ENCODE measurements at places on chromosomes 4 and X.

DNA sequence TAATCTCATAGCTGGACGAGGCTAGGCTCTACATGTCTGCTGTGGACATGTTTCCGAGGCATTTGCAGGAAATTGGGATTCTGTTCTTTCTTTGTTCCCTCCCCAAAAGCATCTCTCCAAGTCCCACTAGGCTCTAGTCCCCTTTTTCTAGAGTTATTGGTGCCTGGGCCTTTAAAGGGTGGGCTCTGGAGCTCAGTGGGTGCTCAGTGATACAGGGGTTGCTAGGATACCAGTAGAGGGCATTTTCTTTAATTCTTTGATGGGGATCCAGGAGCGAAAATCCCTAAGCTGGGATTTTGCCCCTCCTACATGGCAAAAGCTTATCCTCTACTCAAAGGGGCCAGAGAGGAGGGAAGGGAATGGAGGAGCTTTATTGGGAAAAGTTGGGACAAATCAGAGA, 34.2 kb downstream of the ARHGEF9 start:
- DNase-seq = no peak

- DNase-seq = no peak
Observed at GRCh38 chr4:74474345-74475090, 29.6 kb downstream of the AREG start.

DNA sequence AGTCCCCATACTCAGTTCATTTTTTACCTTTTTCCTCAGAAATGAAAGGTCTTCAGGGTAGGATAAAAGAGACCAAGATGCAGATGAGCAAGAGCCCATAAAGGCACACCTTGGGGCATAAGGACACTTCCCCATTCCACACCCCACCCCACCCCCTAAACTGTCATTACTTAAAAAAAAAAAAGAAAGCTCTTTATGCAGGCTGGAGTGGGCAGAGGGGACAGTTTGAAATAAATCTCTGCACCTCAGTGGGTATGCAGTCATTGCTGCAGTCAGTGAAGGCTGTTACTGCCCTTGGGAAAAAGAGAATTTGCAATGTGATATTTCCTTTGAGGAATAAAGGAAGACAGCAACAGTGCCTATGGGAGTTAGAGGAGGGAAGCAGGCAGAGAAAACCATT, 137.5 kb downstream of the ANK2 start:
- no peak for DNase-seq

DNA sequence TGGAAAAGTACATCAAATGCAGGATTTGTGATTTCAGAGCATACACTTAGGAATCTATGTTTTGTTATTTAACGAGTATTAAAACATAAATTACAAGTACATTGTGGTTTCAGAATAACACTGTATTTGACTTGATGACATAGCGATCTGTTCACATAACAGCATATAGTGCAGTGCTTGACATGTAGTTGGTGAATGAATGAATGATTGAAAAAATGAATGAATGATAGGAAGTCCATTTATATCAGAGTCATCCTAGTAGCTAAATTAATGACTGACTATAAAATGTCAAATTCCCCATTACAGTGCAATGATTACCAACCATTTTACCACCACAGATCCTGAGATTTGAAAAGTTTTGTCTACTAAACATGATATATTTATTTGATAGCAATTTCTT, 114.6 kb upstream of the FAT1 start:
- DNase-seq = no peak

DNA sequence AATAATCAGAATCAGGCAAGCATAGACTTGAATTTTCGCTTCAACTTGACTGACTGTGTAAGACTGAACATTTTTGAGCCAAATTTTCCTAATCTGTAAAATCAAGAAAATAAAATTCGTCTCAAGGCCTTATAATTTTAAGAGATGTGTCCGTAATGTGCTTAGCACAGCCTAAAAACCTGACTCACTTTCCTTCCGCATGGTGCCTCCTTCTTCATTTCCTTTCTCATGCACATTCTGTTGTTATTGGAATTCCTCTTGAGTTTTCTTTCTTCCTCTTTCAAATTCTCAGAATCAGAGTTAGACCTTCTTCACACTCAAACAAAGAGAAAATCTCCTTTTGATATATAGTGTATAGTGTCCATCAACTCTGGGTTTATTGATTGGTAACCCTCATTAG, 208.9 kb upstream of the SLIT2 start:
- DNase-seq = no peak

- no peak for DNase-seq
Observed at GRCh38 chrX:1860936-1861594, 246.2 kb downstream of the ASMT start.

DNA sequence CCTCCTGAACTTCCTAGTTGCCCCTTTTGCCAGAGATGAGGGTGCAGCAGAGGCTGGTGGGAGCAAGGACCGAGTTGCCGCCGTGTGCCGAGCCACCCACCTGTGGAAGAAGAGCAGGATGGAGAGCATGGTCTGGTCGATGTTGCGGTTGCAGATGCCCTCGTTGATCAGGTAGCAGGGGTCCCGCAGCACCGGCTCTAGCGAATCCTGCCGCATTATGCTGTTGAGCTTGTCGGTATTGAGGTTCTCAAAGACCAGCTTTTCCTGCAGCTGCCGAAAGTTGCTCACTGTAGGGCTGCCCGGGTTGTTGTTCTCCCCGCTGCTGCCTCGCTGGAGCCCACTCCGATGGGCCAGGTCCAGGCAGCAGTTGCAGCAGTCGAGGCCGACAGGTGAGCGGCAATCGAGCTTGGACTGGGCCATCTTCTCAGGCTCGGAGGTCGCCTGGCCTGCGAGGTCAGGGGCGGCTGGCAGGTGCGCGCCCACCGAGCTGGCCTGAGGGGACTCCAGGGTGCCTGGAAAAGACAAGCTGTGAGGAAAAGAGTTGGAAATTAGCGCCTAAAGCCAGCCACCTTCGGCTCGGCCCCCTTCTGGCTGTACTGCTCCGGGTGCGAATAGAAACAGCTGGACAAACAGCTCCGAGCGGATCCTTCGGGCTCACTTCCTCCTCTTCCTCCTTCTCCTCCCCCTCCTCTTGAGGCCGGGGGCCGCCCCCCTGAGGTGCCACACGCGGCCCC, 420 bp downstream of the TSC22D3 start:
- no peak for DNase-seq

DNA sequence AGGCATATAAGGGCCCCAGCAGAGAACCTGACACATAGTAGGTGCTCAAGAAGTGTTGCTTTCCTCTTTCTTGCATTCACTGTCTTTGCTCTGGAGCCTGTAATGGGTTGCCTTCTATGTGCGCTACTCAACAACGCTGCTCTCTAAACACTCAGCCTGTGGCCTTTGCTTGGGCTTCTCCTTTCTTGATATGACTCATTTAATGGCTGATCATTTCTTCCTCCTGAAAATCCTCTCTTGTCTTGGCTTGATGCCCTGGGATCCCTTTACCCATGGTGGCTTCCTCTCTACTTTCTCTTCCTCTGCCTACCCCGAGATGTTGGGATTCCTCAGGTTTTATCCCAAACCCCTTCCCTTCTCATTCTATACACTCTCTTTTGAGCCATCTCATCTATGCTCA, 19.9 kb upstream of the PJA1 start:
- no peak for DNase-seq

DNA sequence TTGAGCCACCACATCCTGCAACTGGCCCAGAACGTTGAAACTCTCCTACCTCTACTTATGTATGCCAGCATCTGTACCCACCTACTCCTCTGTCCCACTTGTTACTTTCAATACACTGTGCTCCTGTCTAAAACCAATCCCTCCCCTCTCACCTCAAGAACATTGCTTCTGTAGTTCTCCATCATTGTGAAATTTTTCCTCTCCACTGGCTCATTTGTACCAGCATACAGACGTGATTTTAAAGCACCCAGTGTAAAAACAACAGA, 25.5 kb upstream of the USO1 start:
- DNase-seq = no peak

- DNase-seq = no peak
Observed at GRCh38 chrX:72430405-72430968, 124.8 kb upstream of the CITED1 start.

GRCh38 chr4:137543198-137543597, 10.9 kb upstream of the PCDH18 start:
- DNase-seq = no peak

GRCh38 chr4:48506716-48507115, 16.7 kb downstream of the ZAR1 start:
- no peak for DNase-seq

GRCh38 chrX:129747533-129747932, 8.8 kb downstream of the XPNPEP2 start:
- DNase-seq = no peak

DNA sequence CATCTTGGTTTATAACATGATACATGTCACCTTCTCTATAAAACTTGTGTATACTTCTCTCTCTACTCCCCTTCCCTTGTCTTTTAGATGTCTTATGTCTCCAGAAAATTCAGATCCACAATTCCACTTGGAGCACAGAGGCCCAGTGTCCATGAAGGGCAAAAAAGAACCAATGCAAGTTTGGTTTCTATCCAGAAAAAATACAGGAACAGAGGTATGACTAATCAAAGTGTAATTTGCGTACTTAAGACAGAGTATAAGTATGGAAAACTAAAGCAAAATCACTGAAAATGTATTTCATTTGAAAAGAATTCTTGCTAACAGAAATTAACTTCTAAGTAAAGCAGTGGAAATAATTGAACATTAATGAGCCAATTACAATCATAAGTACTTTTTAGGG, 46.2 kb downstream of the GUCY1B1 start:
- no peak for DNase-seq

GRCh38 chr4:177349191-177349590, 39.5 kb downstream of the NEIL3 start:
- DNase-seq = no peak

DNA sequence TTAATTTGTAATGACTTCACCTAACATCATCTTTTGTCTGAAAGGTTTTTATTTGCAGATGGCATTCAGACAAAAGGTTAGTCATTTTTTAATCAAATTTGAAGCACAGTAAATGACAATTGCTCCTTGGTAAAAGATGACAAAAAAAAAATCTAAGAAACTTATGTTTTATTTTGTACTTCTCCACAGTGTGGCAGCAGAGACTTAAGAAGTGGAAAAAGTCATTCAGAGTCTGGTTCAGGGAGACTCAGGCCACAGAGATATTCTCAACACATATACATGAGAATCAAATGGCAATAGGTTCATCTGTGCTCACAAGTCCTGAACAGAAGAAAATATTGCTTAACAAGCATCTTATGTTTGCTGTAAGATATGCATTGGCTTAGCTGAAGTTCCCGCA, 436.2 kb downstream of the KCNIP4 start:
- no peak for DNase-seq

DNA sequence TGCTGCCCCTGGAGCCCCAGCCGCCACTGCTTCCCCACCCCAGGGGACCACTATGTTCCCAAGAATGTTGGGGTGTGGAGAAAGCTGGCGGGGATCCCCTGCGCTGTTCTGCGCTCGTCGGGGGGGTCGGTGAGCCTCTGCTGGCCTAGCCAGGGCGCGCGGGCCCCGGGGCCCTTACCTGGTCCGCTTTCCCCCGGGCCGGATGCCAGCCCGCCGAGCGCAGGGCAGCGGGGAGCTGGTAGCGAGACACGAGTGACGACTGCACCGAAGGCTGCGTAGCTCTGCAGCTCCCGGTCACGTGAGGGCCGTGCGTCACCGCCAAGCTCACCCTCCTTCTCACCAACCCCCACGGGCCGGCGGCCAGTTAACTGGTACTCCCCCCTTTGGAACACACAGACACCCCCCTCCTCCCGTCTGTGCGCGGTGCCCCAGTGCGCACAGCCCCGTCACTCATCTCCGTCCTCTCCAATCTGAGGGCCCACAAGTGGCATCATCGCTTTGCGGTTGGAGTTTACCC, at the start of gene BEX1:
BEX1 (minus strand) TSS at position 254 of the 517 bp plus-strand sequence. CDS start 897 bp downstream, outside the sequence.
- peak; percentile 70 for DNase-seq

- DNase-seq = no peak
Observed at GRCh38 chr4:126174627-126175026, 859.9 kb downstream of the FAT4 start.

GRCh38 chr4:23904639-23905071, 14.8 kb upstream of the PPARGC1A start:
- peak; percentile 40 for DNase-seq

DNA sequence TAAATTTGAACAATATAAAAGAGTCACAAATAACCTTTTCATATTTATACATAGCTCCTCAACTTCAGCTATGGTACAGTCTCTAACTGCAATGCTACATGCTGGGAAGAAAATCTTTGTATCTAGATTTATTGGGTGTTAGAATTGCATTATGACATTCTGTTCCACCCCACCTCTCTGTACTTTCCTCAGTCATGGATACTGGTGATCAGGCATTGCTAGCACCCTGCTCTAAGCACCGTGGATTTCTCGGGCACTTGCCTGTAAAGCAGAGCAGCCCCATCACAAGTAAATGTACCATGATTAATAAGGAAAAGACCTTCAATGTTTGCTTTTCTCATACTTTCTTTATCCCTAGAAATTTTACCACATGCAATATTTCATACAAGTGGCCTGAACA, 1028.9 kb upstream of the INTU start:
- DNase-seq = no peak

GRCh38 chr4:145427221-145427620, 54.4 kb upstream of the SMAD1 start:
- no peak for DNase-seq

DNA sequence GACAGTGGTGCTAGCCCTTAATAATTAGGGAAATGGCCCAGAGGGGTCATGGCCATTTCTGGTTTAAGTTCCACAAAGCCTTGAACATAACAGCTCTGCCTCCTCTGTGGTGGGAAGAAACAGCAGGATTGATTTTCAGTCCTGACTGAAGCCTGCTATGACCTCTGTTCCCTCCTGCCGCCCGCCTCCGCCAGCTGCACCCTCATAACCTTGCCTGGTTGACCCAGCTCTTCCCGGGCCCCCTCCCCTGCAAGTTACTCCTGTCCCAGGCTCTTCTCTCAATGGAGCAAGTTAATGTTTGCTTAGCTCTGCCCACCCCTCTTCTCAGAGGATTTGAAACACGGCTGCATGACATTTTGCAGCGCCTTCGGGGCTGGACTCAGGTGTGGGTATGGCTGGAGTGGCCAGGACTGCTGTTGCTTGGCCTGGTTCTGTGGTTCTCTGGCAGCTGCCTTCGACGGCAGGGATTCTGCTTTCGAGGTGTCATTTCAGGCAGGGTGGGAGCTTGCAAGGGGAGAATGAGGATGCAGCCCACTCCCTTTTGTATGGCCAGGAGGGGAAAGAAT, 27.3 kb downstream of the BCORL1 start:
- DNase-seq = no peak

DNA sequence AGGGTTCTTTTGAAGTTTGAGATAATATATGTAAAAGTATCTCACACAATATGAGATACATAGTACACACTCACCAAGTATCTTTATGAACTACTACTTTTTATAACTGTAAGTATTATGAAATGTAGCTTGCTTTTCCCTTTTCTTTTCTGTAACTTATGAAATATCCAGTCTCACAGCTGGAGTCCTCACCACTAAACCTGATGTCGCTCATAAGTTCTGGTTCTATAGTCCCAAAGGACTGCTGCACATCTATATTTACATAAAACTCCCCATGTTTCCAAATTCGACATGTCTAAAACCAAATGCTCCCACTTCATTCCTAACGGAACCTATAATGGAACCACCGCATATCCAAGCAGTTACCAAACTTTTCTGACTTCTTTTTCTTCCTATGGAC, 186.5 kb upstream of the SLC7A11 start:
- no peak for DNase-seq

Data from NCI-H1436 treated with DMSO at 0.1 percent for 48 hours (cell line).